HS-27A (cell line): ENCODE measurements at places on chromosomes 1 and 21.

- DNase-seq: no peak
These were observed 88.9 kb downstream of the PIK3R3 start for GRCh38 chr1:46043458-46044017.

- no peak for DNase-seq
These were observed 797 bp upstream of the USP1 start for GRCh38 chr1:62436039-62436465.

DNA sequence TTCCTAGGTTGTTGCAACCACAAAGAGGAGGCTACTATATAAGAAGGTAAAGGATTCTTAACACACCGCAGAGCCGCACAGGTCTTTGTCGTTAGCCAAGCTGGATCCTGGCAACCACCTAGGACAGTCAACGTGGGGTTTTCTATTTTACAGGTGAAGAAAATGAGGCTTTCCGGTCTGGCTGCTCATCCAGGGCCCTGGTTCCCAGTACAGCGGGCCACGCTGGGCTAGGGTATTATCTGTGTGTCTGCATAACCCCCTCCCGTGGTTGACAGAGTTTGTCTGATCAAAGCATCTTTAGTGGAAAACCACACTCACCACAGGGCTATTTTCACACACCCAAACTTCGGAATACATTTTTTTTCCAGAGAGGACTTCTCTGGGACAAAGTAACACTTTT lies 39.0 kb upstream of the PDE9A start:
- no peak for DNase-seq

- DNase-seq: no peak
These were observed 1.2 kb upstream of the FHAD1 start for GRCh38 chr1:15245593-15246360.

DNA sequence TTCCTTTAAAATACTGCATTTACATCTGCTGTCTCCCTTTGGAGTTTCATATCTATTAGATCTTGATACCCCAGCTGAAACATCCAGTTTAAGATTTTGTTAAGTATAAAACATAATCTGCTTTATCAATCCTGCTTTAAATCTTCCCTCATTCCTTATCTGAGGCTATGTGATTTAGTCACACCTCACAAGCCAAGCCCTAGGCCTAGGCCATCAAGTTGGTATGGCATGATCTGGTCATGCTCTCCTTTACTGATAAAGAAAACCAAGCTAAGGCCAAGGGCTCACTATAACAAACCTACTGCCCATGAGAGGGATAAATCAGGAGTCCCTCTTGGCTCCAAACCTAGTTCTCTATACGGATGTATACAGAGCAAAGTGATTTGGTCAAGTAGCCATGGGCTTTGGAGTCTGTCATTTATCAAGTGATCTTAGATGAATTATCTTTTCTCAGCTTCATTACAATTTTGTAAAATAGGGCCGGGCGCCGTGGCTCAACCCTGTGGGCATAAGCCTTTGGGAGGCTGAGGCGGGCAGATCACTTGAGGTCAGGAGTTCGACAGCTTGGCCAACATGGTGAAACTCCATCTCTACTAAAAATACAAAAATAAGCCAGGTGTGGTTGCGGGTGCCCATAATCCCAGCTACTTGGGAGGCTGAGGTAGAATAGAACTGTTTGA lies 22.8 kb downstream of the ENSA start:
- no peak for DNase-seq

- DNase-seq: no peak
These were observed 45.7 kb downstream of the ACOT7 start for GRCh38 chr1:6347641-6348487.

DNA sequence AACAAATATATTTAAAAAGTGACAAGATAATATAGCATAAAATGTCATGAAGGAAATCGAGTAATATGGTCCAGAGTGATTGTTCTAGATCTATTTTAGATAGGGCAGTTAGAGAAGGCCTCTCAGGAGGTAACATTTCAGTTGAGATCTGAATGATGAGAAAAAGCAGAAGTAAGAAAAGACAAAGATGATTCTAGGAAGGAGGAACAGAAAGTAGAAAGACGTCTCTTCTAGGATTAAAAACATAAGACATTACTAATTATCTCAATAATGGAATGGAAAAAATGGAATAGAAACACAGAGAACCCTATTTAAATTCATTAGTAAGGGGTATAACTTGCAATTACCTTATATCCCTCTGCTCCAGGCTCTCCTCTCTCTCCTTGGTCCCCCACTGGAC lies 130.0 kb upstream of the ZNHIT6 start:
- DNase-seq: no peak

- DNase-seq: no peak
These were observed 60.8 kb upstream of the KRTAP19-8 start for GRCh38 chr21:31099122-31099521.
